PC-3 (cell line): ENCODE measurements at places on chromosomes 12 and 14. TPM values are rescaled to one million over a fixed set of nuclear protein-coding genes. Genes with fewer than 3 reads are reported as not detected.

The HSPB8 gene
- total RNA-seq = 8.4 and 11.4 TPM in 2 replicates

The ALX1 gene
- total RNA-seq = not detected in 2 replicates

The GPRC5D gene
- total RNA-seq = not detected in 2 replicates

The OR6C3 gene
- not detected in 2 replicates for total RNA-seq

The REC8 gene
- total RNA-seq = 1.9 and 5.7 TPM in 2 replicates

The AKAP3 gene
- 1.1 and 1.9 TPM in 2 replicates for total RNA-seq

The NXPH4 gene
- 10.7 and 15.1 TPM in 2 replicates for total RNA-seq

The ADAMTS20 gene
- 1.0 and 1.6 TPM in 2 replicates for total RNA-seq

The ZC2HC1C gene
- 3.4 and 9.5 TPM in 2 replicates for total RNA-seq

The LTBR gene
- total RNA-seq = 160 and 163 TPM in 2 replicates

The MYH7 gene
- not detected in 2 replicates for total RNA-seq

The E2F7 gene
- 17.2 and 19.0 TPM in 2 replicates for total RNA-seq

The BIN2 gene
- total RNA-seq = not detected in 2 replicates

The PRB2 gene
- total RNA-seq = not detected in 2 replicates

The AJUBA gene
- 81.1 and 116 TPM in 2 replicates for total RNA-seq

The GCH1 gene
- total RNA-seq = 26.6 and 26.9 TPM in 2 replicates

The FAM90A1 gene
- not detected in 2 replicates for total RNA-seq

The CD163 gene
- total RNA-seq = not detected in 2 replicates

The TAS2R7 gene
- total RNA-seq = not detected in 2 replicates

The IGFBP6 gene
- total RNA-seq = 256 and 299 TPM in 2 replicates

The RITA1 gene
- total RNA-seq = 66.8 and 71.6 TPM in 2 replicates

The ASB2 gene
- total RNA-seq = 0.12 and 0.22 TPM in 2 replicates

The PLEKHD1 gene
- 0.15 and 0.35 TPM in 2 replicates for total RNA-seq

The NRXN3 gene
- 1.1 and 1.7 TPM in 2 replicates for total RNA-seq

The NFE2 gene
- total RNA-seq = 0.26 and 0.40 TPM in 2 replicates

The NINJ2 gene
- total RNA-seq = not detected in 2 replicates

The WASHC4 gene
- 38.2 and 46.9 TPM in 2 replicates for total RNA-seq

The CMKLR1 gene
- not detected in 2 replicates for total RNA-seq

The PTPRR gene
- total RNA-seq = 2.3 and 3.1 TPM in 2 replicates

The AQP6 gene
- not detected in 2 replicates for total RNA-seq

The DHRS2 gene
- total RNA-seq = 40.9 and 43.2 TPM in 2 replicates

The CLEC14A gene
- total RNA-seq = not detected in 2 replicates

The DUSP16 gene
- total RNA-seq = 4.4 and 6.7 TPM in 2 replicates

The TAS2R46 gene
- 0.36 and 1.5 TPM in 2 replicates for total RNA-seq

The DDHD1 gene
- 10.6 and 10.7 TPM in 2 replicates for total RNA-seq

The RASSF8 gene
- 51.2 and 87.8 TPM in 2 replicates for total RNA-seq

The ITGA7 gene
- total RNA-seq = 4.4 and 9.7 TPM in 2 replicates
